ENCODE measurements at places on chromosomes 3 and 15. TPM values are rescaled to one million over a fixed set of nuclear protein-coding genes. Genes with fewer than 3 reads are reported as not detected.

DNA sequence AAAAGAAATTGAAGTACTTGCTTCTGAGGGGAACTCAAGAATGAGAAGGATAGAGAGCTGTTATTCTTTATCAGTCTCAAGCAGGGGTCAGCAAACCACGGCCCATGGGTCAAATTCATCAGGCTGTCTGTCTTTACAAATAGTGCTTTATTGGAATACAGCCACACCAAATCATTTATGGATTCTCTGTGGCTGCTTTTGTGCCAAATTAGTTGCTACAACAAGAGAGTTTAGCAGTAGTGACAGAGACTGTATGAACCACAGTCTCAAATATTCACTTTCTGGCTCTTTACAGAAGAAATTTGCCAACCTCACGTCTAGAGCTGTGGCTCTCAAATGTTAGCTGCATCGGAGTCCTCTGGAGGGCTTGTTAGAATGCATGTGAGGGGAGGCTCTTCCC is 258.0 kb upstream of the RARB start:
- no peak for DNase-seq

DNA sequence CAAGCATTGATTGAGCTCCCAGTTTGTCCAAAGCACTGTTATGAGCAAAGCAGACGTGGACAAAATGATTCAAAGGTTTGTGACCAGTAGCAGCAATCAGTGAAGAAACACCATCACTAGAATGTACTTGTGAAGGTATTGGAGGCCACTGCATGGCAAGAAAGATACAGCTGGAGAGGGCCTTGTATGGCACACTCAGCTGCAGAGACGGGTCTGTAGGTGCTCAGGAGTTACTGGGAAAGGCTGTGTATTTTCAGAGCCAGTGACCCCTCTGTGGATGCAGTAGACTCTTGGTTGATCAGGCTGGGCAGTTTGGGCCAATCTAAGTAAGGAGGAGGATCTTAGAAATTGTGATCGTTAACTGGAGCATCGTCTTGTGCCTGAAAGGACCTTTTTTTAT is 120.0 kb downstream of the GHSR start:
- no peak for DNase-seq

- DNase-seq, result no peak
These were observed 301.3 kb upstream of the IGF1R start for GRCh38 chr15:98347001-98347400.

DNA sequence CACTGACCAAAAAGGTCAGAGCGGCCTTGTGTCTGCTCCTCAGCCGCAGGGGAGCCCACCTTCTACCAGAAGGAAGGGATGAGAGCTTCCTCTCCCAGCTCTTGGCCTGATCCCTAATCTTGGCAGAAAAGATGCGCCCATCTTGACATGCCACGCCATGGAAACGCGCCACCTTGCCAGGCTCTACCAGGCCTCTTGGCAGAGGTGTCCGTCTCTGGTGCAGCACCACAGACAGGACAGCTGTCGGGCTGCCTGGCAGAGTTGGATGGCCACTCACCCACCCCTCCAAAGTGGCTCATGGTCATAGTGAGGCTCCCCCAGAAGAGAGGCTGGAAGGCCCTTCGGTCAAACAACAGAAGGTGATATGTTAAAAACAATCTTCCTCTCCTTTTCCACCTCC is 105.2 kb downstream of the LIPC start:
- DNase-seq, result no peak

DNA sequence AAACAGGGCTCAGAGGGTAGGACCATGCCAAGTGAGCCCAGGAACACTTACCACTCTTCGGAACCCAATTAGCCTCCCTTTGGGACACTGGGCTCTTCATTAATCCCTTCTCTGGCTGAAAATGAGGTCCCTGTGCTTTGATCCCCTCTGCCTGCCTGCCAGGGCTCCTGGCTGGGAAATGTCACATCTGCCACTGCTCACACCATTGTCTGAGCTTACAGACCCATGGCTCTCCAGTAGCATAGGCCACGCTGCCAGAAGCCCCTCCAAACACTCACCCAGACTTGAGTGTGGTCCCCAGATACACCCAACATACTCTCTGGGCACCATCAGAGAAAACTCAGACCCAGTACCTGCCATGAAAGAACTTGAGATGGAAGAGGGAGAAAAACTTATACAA is 287.3 kb downstream of the XXYLT1 start:
- DNase-seq, result no peak

- no peak for DNase-seq
These were observed 9.7 kb downstream of the NCBP2 start for GRCh38 chr3:196932600-196932999.

DNA sequence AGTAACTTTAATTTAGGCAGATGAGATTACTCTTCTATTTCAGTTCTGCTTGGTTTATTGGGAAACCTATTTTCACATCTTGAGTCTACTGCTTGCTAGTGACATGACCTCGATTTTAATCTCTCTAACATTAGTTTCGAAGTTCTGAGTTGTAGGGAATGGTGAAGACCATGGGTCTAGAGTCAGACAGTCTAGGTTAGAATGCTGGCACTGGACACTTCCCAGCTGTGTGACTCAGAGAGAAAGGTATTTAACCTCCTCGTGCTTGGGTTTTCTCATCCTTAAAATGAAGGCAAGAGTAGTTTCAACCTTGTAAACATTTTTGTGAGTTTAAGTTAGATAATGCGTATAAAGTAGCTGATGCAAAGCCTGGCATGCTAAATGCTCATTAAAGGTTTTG is 422.1 kb downstream of the GRM7 start:
- DNase-seq, result no peak

DNA sequence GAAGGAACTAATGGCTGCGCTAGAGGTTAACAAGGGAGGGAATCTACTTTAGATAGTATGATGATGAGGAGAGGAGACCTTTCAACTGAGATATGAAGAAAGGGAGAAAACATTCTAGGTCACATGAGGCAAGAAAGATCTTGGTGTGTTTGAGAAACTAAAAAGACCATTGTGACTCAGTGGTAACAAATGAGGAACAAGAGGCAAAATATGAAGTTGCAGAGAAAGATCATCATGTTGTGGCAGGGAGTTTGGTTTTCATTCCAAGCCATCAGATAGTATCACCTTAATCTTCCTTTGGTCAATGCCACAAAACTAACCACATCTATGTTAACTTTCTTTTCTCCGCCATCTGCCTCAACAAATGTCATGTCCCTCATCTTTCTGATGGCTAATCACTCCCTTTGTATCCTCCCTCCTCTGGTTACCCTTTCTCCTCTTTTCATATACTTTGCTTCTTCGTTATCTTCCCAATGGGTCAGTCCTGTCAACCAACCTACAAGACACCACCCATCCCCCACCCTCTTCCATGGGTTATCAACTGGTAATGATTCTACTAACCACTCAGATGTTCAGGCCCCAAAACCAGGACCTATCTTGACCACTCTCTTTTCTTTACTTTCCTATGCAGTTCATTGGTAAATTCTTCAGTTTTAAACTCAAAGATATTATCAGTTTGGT is 2.4 kb upstream of the PDCD6IP start:
- no peak for DNase-seq

DNA sequence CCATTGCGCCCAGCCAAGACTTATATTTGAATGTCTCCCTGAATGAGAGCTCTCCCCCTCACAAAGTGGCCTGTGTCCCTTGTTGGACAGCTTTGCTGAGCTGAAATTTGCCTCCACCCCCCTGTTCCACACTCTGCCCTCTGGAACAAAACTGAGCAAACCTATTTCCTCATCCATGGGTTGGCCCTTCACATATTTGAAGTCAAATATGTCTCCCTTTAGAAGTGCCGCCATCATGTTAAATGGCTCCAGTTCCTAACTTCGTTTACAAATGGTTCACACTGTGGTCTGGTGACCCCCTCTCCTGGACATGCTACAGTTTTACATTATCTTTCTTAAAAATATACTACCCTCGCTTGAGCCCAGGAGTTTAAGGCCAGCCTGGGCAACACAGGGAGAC is 4.6 kb downstream of the PLIN1 start:
- DNase-seq, result no peak

GRCh38 chr3:54713031-54713430 is 214.8 kb downstream of the LRTM1 start:
- no peak for DNase-seq

- DNase-seq, result peak; percentile 79
These were observed 101.0 kb upstream of the CPNE4 start for GRCh38 chr3:132135628-132136333.

GRCh38 chr15:51751697-51752683 is 593 bp downstream of the TMOD2 start:
- DNase-seq, result peak; percentile 54

DNA sequence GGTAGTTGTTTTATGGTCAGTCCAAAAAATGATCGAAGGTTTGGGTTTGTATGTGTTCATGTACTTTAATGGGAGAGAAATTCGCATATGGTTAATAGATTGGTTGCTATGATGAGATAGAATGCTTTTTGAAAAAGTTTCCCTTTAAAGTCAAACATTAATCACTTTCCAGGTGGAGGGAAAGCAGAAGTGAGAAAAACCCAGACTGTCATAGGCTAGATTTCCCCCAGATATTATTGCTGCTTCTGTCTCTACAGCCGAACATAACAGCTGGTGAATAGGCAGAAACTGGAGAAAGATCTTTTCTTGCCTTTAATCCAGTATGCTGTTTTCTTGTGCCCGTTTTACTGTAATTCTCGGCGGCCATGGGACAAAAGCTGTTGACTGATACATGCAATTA is 287.6 kb downstream of the SOX2 start:
- no peak for DNase-seq

- no peak for DNase-seq
These were observed 12.4 kb upstream of the HOMER2 start for GRCh38 chr15:82964890-82965289.

DNA sequence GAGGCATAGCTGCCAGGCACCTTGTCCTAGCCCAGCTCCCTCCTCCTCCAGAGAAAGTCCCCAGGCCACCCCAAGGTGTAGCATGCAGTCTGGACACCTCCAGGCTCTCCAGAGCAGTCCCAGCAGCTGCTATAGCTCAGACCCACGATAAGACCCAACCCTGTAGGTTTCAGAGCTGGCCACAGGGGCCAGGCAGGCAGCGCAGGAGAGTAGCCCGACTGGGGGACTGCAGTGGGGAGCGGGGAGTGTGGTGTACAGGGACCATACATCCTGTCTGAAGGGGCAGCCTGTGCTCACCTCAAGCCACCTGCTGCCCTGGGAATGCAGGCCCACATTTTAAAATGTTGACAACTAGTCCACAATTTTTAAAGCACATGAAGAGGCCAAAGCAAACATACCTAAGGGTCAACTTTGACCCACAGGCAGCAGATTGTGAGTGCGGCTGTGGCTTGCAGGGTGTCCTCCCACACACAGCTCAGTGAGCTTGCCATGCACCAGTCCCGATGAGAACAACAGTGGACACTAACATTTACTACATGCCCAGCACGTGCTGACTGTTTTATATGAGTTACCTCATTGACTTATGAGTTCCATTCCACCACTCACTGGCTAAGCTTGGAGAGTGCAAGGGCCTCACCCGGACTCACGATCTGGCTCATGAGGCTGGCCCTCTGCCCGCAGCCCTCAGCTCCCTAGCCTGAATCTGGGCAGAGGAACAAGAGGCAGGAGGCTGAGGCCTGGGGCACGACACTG is 81.4 kb downstream of the DNAJB8 start:
- peak; percentile 90 for DNase-seq

- no peak for DNase-seq
These were observed 319.4 kb upstream of the MDFIC2 start for GRCh38 chr3:70631716-70632307.

DNA sequence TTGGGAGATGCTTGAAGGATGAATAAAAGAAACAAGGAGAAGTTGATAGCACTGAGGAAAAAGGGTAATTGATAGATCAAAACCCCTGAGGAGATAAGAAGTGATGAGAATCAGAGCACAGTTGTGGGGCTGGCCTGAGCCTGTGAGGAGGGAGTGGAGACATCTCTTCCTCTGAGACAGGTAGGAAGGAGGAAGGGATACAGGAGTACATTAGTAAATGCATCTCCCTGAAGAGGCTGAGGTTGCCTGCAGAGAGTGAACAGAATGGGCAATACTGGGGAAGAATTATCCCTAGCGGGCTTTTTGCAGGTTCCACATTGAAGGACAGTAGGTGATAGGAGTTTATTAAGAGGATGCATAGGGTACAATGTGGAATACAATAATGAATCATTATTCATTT is 17.3 kb upstream of the SCAMP5 start:
- no peak for DNase-seq

- no peak for DNase-seq
These were observed 4.8 kb downstream of the KLF13 start for GRCh38 chr15:31331389-31331788.

DNA sequence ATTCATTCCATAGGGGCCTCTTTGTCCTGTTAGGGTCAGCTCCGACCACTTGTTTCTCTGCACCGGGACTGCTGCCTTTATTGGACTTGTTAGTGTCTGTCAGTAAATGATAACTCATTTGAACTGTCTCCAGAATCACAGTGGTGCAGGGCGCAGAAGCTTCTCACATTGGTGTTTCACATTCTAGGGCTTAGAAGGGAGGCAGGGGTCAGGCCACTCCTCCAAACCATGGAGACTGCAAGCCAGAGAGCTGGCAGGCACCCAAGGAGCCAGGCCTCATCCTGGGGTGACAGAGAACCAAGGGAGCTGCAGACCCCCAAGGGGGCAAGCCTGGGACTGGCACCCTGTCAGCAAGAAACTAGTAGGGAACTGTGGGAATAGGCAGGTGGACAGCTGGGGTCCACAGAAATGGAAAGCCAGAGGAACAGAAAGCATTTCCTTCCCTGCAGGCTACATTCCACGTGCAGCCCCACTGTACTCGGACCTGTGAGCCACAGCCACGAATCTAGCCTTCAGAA is 49.1 kb downstream of the CCNL1 start:
- DNase-seq, result peak; percentile 48

DNA sequence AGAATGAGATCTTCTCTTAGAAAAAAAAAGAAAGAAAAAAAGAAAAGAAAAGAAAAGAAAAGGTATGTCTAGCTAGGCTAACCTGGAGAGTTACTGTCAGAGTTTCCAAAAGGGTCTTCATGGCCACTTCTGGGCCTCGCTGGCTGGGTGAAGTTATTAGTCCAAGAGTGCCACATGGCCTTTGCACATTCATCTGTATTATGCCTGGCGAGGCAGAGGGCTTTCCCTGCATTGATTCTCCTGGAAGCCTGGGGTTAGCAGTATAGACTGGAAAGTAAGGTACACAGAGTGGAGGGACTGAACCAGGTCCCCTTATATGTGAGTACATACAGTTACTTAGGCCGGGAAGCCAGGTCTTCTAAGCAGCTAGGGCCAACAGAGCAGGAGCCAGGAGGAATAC is 54.8 kb upstream of the CGNL1 start:
- DNase-seq, result no peak

SLC26A6 gene
- 87.4 TPM for total RNA-seq

GOLGA6L10 gene
- 0.12 TPM for total RNA-seq

AAGAB gene
- total RNA-seq, result 27.8 TPM

CFAP20DC gene
- 0.53 TPM for total RNA-seq

NDUFB5 gene
- 174 TPM for total RNA-seq

TYRO3 gene
- total RNA-seq, result 17.2 TPM
